Activated naive CD4-positive, alpha-beta T cell treated with anti-CD3 and anti-CD28 coated beads, Interleukin-2, amount 10 ng/mL, durations not matched to agents 7 days and 5 days (primary cell): ENCODE measurements at places on chromosomes 13 and 19.

GRCh38 chr13:50831512-50831911 lies 12.0 kb downstream of the DLEU7 start:
- no peak for DNase-seq

DNA sequence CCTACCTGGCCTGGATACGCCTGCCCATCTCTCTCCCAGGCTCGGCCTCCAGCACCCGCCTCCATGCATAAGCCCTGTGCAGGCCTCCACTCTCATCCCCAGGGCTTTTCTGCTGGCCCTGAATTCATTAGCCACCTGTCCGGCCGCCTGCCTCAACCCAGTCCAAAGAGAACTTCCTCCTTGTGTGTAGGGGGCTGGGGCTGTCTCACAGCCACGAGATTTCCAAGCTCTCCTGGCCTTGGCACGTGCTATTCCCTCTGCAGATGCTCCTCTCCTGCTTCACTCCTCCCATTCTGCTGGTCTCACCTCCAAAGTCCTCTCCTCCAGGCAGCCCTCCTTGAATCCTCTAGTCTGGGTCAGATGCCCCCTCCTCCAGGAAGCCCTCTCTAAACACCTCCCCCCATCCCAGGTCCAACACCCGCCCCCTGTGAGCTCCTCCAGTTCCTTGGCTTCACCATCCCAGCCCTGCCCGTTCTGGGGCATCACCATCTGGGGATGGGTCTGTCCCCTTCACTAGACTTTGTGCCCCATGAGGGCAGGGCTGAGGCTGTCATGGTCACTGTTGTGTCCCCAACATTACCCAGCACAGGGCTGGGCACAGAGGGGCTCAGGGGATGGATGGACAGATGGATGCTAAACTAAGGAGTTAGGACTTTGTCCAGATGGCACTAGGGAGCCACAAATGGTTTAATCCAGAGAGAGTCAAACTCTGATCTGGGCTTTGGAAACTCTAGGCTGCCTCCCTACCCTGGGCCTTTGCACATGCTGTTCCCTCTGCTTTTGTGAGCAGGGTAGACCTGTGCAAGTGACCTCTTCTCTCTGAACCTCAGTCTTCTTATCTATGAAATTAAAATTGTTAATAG lies 14.8 kb downstream of the MEIS3 start:
- DNase-seq = no peak

GRCh38 chr13:94359875-94360274 lies 119.6 kb downstream of the DCT start:
- no peak for DNase-seq

DNA sequence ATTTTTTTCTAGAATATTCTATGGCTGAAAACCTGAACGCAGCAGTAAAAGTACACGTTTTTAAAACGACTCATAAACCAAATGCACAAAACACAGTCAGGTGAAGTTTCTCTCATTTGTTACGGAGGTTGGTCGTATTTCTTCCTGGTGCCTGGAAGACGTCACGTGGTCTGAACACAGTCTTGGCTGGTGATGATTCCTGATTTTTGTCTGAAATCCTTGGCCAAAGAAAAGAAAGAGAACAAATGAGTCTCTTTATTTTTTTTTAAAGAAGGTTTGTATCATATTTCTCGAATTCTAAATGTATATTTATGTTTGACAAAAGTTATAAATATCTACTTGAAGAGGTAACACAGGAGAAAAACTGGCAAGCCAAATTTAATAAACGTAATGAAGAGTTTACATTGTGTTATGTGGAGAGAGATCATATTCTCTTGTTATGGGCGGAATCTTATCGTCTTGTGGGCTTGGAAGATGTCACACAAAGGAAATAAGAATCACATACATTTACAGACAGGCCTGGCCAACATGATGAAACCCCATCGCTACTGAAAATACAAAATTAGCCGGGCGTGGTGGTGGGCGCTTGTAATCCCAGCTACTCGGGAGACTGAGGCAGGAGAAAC lies 10.0 kb upstream of the PNMA8A start:
- no peak for DNase-seq

- DNase-seq = peak; percentile 54
Observed at GRCh38 chr13:99657848-99658260, 156.6 kb downstream of the TM9SF2 start.
